ENCODE measurements at places on chromosomes 3 and 15. TPM values are rescaled to one million over a fixed set of nuclear protein-coding genes. Genes with fewer than 3 reads are reported as not detected.
A peak's percentile ranks its signal among the peaks of the same experiment; 100 is the strongest.

Gene ANKRD63
- total RNA-seq, result not detected

Gene MGLL
- total RNA-seq, result 17.8 TPM

Gene DBR1
- total RNA-seq, result 11.4 TPM

Gene AP4E1
- 8.5 TPM for total RNA-seq

Gene ZNF860
- total RNA-seq, result not detected

Gene GOLGA8K
- total RNA-seq, result not detected

DNA sequence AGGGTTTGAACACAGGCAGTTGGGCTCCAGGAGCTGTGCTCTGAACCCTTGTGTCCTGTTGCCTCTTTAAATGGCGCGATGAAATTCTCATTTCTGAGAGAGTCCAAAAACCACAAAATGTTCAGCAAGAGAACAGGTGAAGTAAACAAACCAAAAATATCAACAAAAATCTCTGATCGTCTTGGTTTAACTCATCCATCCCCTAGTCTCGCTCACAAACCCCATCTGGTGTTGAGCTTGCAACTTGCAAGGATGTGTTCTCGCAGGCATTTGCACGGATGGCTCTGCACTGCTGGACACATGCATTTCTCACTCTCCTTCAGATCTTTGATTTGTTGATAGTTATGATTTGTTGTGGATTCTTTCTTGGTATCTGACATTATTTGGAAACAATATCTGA, 31.1 kb downstream of the FAH start:
- H3K4me1 ChIP-seq, result peaks cover 4% of the 10 kb centered on the region
- peaks cover 83% of the 10 kb centered on the region for H3K36me3 ChIP-seq

- H3K27me3 ChIP-seq, result no peaks in the 10 kb centered on the region
- peak overlapping the region; percentile 32 for H3K27ac ChIP-seq
- H3K36me3 ChIP-seq, result peaks cover 50% of the 10 kb centered on the region
- no peak for DNase-seq
Observed at GRCh38 chr15:101018016-101018415, 98.9 kb downstream of the LRRK1 start.

GRCh38 chr3:161423911-161424522, 52.7 kb upstream of the SPTSSB start:
- no peak overlapping the region for H3K4me3 ChIP-seq
- DNase-seq, result no peak
- H3K27me3 ChIP-seq, result no peaks in the 10 kb centered on the region
- no peaks in the 10 kb centered on the region for H3K4me1 ChIP-seq
- no peak overlapping the region for H3K27ac ChIP-seq
- H3K36me3 ChIP-seq, result no peaks in the 10 kb centered on the region

- no peak overlapping the region for H3K4me3 ChIP-seq
- no peak for DNase-seq
- no peaks in the 10 kb centered on the region for H3K27me3 ChIP-seq
Observed at GRCh38 chr3:113791381-113791780, 44.5 kb downstream of the ATP6V1A start.

GRCh38 chr3:50245831-50246516, 10.0 kb downstream of the GNAI2 start:
- no peaks in the 10 kb centered on the region for H3K36me3 ChIP-seq
- H3K4me3 ChIP-seq, result peak overlapping the region; percentile 55
- H3K4me1 ChIP-seq, result peaks cover 100% of the 10 kb centered on the region

GRCh38 chr3:128398586-128398985, 68.1 kb downstream of the DNAJB8 start:
- DNase-seq, result no peak
- peaks cover 7% of the 10 kb centered on the region for H3K4me1 ChIP-seq
- H3K4me3 ChIP-seq, result no peak overlapping the region
- H3K36me3 ChIP-seq, result no peaks in the 10 kb centered on the region

- DNase-seq, result no peak
- H3K4me1 ChIP-seq, result no peaks in the 10 kb centered on the region
- H3K4me3 ChIP-seq, result no peak overlapping the region
- H3K27ac ChIP-seq, result no peak overlapping the region
- H3K36me3 ChIP-seq, result no peaks in the 10 kb centered on the region
- H3K27me3 ChIP-seq, result no peaks in the 10 kb centered on the region
Observed at GRCh38 chr3:17075358-17075757, 190.6 kb downstream of the PLCL2 start.

- H3K27me3 ChIP-seq, result no peaks in the 10 kb centered on the region
- no peaks in the 10 kb centered on the region for H3K4me1 ChIP-seq
- no peak overlapping the region for H3K4me3 ChIP-seq
Observed at GRCh38 chr3:171219258-171219657, 192.7 kb upstream of the SLC2A2 start.

DNA sequence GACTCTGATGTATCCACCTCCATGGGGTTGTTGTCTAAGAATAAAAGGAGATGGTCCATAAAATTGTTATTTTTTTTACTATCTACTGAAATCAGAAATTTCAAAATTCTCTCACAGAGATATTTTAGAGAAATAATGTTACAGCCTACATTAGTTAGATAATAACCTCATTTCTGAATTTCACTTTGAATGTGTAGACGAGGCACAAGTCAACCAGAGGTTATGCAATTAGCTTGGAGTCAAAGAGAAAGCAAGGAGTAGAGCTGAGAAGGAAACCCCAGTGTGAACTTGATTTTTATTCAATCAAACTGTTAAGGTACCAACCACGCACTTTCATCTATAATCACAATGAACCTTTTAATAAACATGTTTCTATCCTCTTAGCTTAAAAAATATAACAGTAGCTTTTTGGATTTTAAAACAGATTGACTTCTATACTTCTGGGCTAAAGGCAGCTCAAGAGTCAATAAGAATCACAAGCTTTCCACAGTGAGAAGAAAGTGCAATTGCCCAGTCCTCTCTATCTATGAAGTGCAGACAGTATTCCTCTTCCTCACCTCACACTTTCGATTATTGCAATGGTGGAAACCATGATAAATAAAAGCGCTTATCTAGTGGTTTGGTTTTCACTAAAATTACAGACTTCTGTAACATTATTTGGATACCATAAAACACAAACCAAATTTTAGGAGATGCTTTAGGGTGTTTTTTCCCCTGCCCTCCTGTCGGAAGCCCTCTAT, 403.2 kb downstream of the ZBTB20 start:
- no peaks in the 10 kb centered on the region for H3K27me3 ChIP-seq
- H3K36me3 ChIP-seq, result no peaks in the 10 kb centered on the region
- no peak for DNase-seq
- peaks cover 35% of the 10 kb centered on the region for H3K4me1 ChIP-seq
- H3K27ac ChIP-seq, result no peak overlapping the region

DNA sequence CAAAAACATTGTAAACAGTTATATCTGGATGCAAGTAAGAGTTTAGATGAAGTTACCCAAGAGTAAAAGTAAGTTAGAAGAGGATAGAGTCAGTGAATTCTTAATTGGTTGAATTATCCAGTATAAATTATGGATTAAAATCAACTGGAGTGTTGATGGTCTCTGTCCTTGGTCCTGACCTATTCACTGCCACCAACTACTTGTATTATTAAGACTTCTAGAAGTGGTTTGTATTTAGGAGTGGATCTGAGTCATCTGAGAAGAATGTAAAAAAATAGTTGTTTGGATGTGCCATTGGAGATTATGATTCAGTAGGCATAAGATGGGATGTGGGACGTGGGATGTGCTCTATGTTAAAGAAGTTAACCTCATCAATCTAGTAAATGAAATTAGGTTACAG, 86.4 kb downstream of the SYNPR start:
- no peak overlapping the region for H3K4me3 ChIP-seq
- no peaks in the 10 kb centered on the region for H3K36me3 ChIP-seq
- H3K27me3 ChIP-seq, result no peaks in the 10 kb centered on the region
- no peaks in the 10 kb centered on the region for H3K4me1 ChIP-seq

GRCh38 chr15:89903015-89903857, 9.4 kb upstream of the AP3S2 start:
- H3K4me1 ChIP-seq, result no peaks in the 10 kb centered on the region
- H3K27ac ChIP-seq, result no peak overlapping the region
- no peak overlapping the region for H3K4me3 ChIP-seq
- H3K36me3 ChIP-seq, result peaks cover 76% of the 10 kb centered on the region
- H3K27me3 ChIP-seq, result no peaks in the 10 kb centered on the region
- DNase-seq, result no peak

DNA sequence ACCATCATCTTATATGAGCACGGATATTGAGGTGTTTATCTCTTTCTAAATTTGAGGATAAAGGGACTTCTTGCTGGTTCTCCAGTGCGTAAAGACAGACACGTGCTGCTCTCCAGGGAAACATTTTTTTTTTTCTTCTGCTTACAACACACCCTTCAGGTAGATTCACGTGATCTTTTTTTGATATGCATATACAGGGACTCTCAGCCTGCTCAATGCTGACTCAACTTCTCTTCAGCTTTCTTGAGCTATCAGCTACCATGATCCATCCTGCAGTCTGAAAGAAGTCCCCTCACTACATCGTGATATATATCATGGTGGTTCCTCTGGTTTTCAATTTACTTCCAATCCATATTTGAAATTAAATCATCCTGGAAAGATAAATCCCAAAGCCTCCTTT, 87.1 kb upstream of the SLITRK3 start:
- no peak overlapping the region for H3K4me3 ChIP-seq
- no peaks in the 10 kb centered on the region for H3K4me1 ChIP-seq
- H3K27me3 ChIP-seq, result no peaks in the 10 kb centered on the region

DNA sequence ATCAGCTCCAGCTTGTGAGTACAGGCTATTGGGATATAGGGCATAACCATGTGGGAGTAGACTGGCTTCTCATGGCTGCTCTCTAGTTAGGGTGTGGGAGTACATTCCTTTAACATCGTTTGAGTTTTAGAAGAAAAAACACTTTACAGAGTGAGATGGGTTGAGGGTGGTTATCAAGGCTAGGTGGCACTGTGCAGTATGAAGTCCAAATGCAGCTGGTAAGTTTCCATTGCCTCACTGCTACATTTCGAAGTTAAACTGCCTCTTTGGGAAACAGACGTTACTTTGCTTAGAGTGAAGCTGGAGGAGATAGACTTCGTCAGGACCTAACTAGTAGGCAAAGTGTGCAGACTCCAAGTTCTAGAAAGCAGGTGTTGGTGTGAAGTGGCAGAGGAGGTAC, 192.4 kb downstream of the SQOR start:
- no peak overlapping the region for H3K27ac ChIP-seq
- H3K27me3 ChIP-seq, result no peaks in the 10 kb centered on the region
- no peaks in the 10 kb centered on the region for H3K36me3 ChIP-seq
- H3K4me3 ChIP-seq, result no peak overlapping the region

GRCh38 chr3:12766541-12766940, 7.5 kb upstream of the TMEM40 start:
- H3K27ac ChIP-seq, result no peak overlapping the region
- no peak for DNase-seq
- no peaks in the 10 kb centered on the region for H3K36me3 ChIP-seq

GRCh38 chr15:79970624-79971434, at the start of gene BCL2A1:
Gene BCL2A1 (minus strand): TSS chr15:79971196. CDS start chr15:79971119, 77 bp downstream.
- peak; percentile 29 for DNase-seq
- no peaks in the 10 kb centered on the region for H3K36me3 ChIP-seq
- no peak within 1 kb of the TSS for H3K27ac ChIP-seq
- peak within 1 kb of the TSS; percentile 1 for H3K4me3 ChIP-seq

DNA sequence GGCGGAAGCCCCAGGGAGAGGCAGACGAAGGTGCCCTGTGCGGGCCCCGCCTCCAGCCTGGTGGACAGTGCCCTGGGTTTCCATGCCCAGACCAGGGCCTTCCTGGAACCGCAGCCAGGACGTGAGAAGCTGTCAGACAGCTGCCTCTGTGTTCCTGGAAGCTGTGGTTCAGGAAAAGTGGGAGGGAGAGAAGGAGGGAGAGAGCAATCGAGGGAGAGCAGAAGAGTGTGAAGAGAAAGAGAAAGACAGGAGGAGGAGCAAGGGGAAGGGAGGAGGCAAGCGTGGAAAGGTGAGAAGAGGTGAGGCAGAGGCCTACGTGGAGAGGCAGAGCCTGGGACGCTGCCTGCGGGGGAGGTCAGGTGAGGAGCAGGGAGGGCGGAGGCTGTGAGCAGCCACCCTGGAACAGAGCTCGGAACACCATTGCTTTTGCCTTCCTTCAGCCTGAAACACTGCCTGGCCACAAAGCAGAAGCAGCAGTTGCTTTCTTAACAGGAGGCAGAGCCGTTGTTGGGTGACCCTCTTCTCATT, 18.6 kb downstream of the ZDHHC19 start:
- DNase-seq, result peak; percentile 39
- no peaks in the 10 kb centered on the region for H3K36me3 ChIP-seq
- H3K4me1 ChIP-seq, result peaks cover 29% of the 10 kb centered on the region
- no peaks in the 10 kb centered on the region for H3K27me3 ChIP-seq
- peak overlapping the region; percentile 63 for H3K27ac ChIP-seq
- H3K4me3 ChIP-seq, result no peak overlapping the region

- no peak overlapping the region for H3K4me3 ChIP-seq
- no peaks in the 10 kb centered on the region for H3K4me1 ChIP-seq
- no peaks in the 10 kb centered on the region for H3K36me3 ChIP-seq
- H3K27ac ChIP-seq, result no peak overlapping the region
- peaks cover 5% of the 10 kb centered on the region for H3K27me3 ChIP-seq
Observed at GRCh38 chr15:78382114-78382880, 42.1 kb downstream of the CRABP1 start.

DNA sequence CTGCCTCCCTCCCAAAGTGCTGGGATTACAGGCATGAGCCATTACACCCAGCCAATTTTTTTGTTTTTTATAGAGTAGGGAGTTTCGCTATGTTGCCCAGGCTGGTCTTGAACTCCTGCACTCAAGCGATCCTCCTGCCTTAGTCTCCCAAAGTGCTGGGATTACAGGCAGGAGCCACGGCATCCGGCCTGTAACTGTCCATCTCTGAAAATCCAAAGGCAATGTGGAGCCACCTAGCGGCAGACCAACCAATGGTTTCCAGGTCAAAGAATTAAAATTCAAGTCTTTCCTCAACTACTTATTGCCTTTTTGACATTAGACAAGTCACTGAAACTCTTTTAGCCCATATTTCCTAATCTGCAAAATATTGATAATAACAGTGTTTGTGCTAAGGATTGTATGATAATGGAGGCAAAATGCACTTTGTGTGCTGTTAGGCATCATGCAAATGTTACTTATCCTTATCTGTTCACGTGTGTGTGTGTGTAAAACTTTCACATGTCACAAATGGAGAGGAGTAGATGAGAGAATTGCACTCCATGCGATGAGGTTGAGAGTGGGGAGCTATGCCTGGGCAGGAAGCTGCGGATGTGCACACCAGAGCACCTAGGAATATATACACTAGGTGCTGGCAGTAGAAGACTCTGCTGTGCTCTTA, 48.7 kb downstream of the COL8A1 start:
- peak; percentile 66 for DNase-seq
- H3K4me1 ChIP-seq, result no peaks in the 10 kb centered on the region
- no peaks in the 10 kb centered on the region for H3K27me3 ChIP-seq
- H3K27ac ChIP-seq, result no peak overlapping the region
- no peak overlapping the region for H3K4me3 ChIP-seq

DNA sequence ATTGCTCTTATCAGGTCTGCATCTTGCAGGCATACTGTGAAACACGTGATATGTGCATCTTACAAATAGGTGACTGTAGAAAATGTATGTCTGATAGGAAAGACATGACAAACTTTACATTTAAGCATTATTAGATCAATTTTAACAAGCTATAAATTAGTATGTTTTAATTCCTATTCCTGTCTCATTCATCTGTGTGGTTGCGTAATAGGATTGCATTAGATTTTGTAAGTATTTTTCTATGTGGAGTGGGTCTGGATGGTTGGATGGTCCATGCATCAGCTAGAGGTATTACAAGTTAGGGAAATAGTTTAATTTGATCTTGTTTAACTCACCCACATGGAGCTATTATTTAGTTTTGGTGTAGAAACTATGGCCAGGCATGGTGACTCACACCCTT, 18.8 kb downstream of the ASTE1 start:
- no peak for DNase-seq
- no peaks in the 10 kb centered on the region for H3K4me1 ChIP-seq
- H3K27me3 ChIP-seq, result no peaks in the 10 kb centered on the region

All from stomach (tissue), 19 donors.